ENCODE measurements at places on chromosomes 12 and 14.

DNA sequence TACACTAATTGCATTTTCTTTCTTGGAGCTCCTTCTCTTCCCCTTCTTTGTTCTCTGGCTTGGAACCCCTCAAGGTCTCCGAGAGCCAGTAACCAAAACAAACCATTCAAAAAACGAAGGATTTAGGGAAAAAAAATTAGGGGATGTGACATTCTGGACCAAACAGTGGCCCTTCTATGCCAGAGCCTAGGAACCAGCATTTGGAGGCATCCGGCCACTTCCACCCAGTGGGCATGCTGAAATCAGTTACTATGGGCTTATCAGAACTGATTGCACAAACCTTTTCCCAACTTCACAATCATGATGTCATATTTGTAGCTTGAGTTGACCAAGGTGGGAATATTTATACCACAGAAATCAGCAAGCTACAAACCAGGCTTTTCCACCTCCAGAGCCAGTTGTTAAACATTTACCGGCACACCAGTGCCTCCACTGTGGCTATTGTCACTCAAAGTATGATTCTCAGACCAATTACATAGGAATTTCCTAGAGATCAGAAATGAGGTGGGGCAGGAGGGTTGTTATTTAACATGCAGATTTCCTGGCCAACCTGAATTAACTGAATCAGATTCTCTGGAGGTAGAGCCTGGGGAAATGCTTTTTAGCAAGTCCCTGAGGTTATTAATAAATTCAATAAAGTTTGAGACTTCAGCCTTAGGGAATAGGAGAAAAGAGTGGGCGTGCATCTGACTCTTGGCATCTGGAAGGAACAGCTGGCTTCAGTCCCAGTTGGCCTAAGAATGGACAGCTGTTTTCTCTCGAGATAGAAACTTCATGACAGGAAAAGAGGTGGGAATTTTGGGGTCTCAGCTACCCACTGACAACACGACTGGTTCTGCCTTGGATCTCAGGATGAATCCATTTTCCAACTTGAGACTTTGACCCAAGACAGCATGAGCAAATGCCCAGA, 273.9 kb downstream of the ZFP36L1 start:
- no peak for DNase-seq

- DNase-seq = no peak
Measured at GRCh38 chr12:32566663-32567295, 112.3 kb upstream of the DNM1L start.

- no peak for DNase-seq
Measured at GRCh38 chr12:89678225-89678624, 30.4 kb downstream of the ATP2B1 start.

GRCh38 chr14:75456997-75457335, 29.1 kb downstream of the JDP2 start:
- DNase-seq = no peak

- no peak for DNase-seq
Measured at GRCh38 chr12:66430106-66430505, 127.8 kb downstream of the HELB start.

DNA sequence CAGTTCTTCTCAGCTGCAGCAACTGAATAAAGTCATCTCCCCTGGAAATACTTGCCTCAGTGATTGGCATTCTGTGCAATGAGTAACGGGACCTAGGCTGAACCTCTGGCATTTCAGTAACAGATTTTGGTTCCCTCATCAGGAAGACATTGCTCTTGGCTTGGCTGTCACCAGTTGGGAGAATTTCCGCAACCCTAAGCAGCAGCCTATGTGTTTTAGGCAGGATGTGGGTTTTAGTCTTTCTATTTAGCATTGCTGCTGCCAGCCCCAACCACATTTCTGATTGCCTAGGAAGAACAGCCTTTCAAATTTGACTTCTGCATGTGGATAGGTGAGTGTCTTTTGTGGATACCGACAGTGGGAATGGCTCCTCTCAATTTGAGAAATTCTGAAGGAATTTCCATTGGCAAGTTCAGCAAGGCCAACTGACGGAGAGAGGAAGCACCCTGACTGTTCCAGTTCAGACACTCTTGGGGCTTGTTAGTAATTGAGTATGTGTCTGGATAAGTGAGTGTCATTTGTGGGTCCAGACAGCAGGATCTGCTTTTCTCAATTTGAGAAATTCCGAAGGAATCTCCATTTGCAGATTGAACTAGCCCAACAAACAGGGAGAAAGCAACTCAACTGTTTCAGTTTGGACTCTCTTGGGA, 19.0 kb upstream of the CLEC2A start:
- DNase-seq = no peak

DNA sequence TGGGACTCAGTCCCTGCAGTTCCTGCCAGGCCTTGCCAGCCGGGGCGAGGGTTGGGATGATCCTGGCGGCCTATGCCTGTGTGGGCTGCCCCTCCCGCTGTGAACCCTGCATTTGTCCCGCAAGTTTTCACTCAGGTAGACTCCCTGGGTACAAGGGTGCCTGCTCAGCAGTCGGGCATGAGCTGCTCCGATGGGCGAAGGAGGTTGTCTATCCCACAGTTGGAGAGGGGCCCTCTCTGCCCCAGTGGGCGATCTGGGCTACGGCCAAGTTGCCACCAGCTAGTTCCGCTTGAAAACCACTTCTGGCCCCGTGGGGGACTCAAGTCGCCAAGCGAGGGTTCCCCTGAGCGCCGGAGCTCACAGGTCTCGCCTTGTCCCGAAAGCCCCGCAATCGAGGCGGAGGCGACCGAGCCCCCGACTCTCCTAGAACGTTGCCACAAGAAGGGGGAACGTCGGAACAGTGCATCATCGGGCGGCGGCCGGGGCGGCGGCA, 365 bp upstream of the TPI1 start:
- DNase-seq = no peak
